ENCODE measurements at places on chromosomes 16 and 17.

GRCh38 chr17:77422748-77423113 is 282.0 kb downstream of the SEC14L1 start:
- DNase-seq = no peak
- peaks cover 31% of the 10 kb centered on the region for H3K36me3 ChIP-seq
- H3K4me3 ChIP-seq = no peak overlapping the region
- no peak overlapping the region for H3K27ac ChIP-seq

DNA sequence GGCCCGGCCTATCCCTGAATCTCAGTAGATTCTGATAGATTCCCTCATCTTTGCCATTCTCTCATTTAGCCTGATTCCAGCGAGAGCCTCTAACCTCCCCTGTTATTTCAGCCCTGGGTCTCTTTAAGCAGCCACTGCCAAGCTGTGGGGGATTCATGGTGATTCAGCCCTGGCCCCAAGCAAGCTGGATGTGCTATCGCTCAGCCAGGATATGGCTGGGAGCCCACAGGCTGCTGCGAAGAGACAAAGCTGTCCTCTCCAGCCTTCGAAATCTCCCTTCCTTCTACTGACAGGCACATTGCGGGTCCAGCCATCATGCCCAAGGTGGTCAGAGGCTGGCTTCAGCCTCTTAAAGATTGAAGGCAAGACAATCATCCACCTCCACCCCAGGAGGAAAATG is 394.1 kb downstream of the SOX9 start:
- no peak overlapping the region for H3K4me3 ChIP-seq
- no peak for DNase-seq
- no peaks in the 10 kb centered on the region for H3K36me3 ChIP-seq
- no peaks in the 10 kb centered on the region for H3K27me3 ChIP-seq
- no peak overlapping the region for H3K27ac ChIP-seq

DNA sequence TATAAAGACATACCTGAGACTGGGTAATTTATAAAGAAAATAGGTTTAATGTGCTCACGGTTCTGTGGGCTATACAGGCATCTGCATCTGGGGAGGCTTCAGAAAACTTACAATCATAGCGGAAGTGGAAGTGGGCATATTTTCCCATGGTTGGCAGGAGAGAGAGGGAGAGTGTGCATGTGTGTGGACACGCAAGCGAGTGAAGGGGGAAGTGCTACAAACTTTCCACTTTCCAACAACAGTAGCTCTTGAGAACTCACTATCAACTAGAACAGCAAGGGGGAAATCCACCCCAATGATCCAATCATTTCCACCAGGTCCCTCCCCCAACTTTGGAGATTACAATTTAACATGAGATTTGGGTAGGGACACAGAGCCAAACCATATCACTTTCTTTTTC is 11.1 kb downstream of the TAOK1 start:
- no peak overlapping the region for H3K27ac ChIP-seq
- peaks cover 25% of the 10 kb centered on the region for H3K36me3 ChIP-seq
- H3K4me3 ChIP-seq = no peak overlapping the region
- H3K27me3 ChIP-seq = no peaks in the 10 kb centered on the region
- DNase-seq = no peak

- no peak overlapping the region for H3K4me3 ChIP-seq
- DNase-seq = no peak
- no peaks in the 10 kb centered on the region for H3K36me3 ChIP-seq
- peaks cover 3% of the 10 kb centered on the region for H3K27me3 ChIP-seq
- no peaks in the 10 kb centered on the region for H3K4me1 ChIP-seq
Measured at GRCh38 chr17:73689596-73690275, 45.5 kb upstream of the SDK2 start.

Data from large intestine (tissue), 12 donors.